ENCODE measurements at places on chromosomes 6 and 20.

DNA sequence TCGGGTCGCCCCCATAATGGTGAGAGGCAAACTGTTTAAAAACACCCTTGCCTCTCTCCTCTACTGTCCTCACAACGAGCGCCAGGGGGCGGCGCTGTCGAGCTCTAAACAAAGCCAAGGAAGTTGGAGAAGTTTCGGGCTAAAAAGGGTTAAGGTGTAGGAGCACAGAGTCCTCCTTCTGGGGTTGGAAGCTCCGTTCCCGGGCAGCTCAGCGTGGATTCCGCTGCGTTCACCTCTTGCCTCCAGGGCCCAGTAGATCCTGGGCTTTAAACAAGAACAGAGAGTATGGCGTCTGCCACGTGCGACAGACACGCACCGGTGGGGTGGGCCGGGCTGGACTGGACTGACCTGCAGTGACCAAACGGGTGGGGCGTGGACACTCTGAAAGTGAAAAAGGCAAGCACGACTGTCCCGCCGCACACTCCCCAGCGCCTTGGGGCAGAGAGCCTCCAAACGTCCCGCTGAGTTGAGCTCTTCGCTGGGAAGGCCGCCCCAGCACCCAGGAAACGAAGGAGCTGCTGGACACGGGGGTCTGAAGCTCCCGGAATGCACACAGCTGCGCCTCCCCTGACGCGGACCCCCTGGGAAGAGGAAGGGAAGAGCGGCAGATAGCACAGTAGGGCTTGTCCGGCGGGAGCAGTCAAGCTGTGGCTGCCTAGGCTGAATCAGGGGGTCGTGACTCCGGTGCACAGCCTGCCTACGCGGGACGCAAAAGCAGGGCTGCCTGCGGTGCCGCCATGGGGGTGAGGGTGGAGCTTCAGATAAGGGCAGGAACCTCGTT is 1.6 kb upstream of the THBD start:
- DNase-seq = no peak

DNA sequence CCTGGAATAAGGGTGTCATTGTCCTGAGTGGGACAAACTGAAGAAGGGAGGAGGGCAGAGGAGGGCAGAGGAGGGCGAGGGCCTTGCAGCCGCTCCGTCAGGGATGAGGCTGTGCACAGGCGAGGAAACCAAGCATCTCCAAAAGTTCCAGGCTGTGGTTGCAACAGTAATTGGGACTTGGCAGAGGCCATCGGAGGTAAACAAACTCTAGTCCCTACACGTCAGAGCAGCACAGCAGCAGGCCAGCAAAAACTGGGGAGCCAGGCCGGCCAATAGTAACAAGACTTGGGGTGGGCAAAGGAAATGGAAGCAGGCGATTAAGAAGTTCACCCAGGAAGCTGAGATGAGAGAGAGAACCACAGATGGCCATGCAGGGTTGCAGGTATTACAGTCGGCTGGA is 142.8 kb downstream of the SMOC2 start:
- no peak for DNase-seq

DNA sequence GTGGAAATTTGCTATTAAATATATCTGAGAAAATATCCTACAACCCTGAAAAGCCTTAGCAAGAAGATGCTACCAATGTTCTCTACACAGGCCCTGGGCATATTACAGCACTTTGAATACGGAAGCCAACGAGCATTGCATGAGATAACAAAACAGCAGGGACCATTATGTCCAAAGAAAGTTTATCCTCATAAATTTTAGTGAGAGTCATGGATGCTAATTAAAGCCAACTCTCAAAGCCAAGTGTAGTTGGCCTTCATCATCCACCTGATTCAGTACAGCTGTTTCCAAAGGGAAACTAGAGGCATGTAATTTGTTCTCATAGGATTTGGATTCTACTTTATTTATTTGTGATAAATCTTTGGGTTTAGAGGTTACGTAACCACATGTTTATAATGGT is 564.8 kb downstream of the RFPL4B start:
- DNase-seq = no peak

- DNase-seq = no peak
Measured at GRCh38 chr6:144360401-144360800, 75.3 kb downstream of the UTRN start.

- DNase-seq = no peak
Measured at GRCh38 chr6:137365707-137366437, 128.3 kb downstream of the OLIG3 start.

DNA sequence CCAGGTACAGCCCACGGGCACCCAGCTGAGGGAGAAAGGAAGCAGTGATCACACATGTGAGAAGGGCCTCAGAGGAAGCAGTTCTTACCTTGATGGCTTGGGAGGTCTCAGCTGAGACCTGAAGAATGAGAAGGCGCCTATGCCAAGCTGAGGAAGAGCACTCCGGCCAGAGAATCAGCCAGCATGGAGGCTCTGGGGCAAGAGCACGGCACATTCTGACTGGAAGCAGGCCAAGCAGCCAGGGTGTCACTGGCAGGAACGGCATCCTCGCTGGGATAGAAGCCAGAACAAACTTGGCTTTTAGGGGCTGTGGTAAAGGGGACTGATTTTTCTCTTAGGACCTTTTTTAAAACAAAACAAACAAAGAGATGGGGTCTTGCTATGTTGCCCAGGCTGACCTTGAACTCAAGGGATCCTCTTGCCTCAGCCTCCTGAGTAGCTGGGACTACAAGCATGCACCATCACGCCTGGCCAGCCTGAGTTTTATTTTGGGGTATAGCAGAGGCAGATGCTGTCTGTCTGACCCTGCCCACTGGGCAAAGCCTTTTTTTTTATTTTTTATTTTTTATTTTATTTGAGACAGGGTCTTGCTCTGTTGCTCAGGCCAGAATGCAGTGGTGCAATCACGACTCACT is 17.6 kb downstream of the GHRH start:
- no peak for DNase-seq

- DNase-seq = no peak
Measured at GRCh38 chr20:53905820-53906191, 164.6 kb downstream of the BCAS1 start.

DNA sequence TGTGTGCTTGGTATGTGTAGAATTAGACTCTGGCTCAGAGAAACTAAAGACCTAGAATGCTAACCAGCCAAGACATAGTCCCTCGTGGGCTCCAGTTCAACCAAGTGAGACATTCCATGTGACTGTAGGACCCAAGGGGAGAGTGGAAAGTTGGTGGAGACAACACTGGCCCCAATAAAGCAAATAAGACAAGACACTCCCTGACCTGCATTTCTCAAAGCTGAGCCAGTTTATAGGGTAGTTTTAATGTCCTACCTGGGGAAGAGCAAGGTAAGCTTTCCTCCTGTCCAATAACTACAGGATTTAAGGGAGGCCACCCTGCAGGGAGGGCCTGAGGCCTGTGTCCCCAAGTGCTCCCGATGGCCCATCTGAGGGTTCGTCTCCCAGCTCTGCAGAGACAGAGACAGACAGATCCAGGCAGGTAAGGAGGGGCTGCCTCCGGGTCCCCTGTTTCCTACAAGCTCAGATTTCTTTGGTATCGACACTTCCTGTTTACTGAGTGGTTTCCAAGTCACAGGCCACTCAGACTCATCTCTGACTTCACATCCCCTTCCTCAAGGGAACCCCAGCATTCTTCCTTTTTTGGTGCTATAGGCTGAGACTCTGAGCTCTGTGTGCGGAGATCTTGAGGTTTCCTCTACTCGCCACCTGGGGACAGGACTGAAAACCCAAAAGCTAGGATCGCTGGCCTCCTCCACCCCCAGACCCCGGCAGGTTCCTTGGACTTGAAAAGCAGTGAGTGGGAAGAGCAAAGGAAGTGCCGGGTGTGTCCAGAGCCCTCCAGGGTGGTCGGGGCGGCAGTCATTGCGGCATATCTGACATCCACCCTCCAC is 92.4 kb downstream of the PRND start:
- DNase-seq = no peak

DNA sequence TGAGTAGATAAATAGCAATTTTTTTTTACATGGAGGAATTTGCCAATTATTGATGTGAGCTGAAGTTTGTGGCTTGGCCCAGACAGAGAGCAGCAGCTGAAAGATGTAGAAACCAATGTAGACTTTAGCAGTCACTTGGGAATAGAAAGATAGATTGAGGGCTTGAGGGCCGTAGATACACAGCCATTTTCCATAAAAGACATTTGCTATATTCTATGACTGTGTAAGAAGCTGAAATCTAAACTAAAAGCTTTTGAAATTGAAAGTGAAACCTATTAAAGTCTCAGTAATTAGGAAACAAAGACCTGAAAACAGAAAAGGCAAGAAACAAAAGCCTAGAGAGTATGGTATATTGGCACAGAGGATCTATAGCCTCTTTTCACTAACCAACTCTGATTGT is 332.7 kb downstream of the CENPW start:
- DNase-seq = no peak

- DNase-seq = no peak
Measured at GRCh38 chr20:57102566-57102965, 163.9 kb downstream of the BMP7 start.

DNA sequence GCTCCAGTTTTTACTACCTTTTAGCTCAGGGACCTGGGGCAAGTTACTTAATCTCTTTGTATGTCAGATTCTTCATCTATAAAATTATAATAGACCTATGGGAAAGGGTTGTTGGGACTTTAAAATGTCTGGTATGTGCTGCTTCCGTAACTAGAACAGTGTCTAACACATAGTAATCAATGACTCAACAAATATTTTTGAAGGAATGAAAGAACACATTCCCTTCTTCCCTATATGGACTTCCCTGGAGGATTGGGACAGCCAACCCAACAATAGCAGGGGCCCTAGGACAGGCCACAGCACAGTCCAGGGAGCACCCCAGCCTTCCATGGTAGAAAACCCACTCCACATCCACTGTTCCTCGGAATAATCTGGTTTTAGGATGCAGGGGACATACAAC is 50.7 kb upstream of the TPD52L1 start:
- DNase-seq = no peak

DNA sequence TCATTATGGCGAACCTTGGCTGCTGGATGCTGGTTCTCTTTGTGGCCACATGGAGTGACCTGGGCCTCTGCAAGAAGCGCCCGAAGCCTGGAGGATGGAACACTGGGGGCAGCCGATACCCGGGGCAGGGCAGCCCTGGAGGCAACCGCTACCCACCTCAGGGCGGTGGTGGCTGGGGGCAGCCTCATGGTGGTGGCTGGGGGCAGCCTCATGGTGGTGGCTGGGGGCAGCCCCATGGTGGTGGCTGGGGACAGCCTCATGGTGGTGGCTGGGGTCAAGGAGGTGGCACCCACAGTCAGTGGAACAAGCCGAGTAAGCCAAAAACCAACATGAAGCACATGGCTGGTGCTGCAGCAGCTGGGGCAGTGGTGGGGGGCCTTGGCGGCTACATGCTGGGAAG is 22.5 kb upstream of the PRND start:
- no peak for DNase-seq

DNA sequence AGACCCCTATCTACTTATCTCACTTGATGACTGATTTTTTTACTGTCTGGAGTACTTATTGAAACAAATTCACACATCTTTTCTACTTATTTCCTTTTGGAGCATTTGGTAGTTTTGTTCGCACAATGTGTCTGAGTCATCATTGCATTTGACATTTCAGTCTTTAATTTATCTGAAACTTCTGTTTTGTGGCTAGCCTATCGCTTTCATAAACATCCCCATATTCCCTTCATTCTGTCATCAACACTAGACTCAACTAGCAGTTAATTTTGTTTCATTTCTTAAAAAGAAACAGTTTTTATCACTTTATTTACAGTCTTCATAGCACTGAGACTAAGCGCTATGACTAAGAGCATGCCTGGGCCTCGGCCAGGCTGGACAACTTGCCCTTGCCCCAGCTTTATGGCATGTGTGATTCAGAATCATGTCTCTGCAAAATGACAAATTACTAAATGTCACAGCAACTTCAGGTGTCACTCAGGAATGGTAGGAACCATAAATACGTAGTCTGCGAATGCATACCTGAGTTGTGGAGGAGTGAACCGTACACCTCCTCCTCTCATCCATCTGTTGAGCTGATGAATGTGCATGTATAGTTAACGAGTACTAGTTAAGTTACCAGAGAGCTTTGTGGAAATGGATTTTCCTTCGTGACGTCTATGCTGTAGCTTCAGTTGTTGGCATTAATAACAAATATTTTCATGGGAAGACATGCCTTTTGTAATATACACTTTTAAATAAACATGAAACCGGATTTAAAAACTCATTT is 16.2 kb downstream of the L3MBTL3 start:
- DNase-seq = no peak

DNA sequence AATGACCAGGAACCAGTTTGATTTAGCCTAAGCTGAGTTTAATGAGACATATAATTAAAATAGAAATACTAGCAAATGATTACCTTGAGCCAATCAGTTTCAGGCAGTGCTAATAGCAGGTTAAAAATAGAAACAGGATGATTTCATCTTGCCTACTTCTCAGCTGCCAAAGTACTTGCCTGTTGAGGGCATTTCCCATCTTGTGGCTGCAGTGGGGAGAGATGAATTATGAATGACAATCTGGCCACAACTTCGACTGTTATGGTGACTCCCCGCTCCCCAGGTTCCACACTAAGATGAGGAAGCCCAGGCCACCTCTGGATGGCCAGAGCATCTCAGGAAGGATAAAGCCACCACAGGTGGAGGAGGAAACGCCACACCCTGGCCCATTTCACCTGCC is 31.3 kb downstream of the MBOAT1 start:
- no peak for DNase-seq

DNA sequence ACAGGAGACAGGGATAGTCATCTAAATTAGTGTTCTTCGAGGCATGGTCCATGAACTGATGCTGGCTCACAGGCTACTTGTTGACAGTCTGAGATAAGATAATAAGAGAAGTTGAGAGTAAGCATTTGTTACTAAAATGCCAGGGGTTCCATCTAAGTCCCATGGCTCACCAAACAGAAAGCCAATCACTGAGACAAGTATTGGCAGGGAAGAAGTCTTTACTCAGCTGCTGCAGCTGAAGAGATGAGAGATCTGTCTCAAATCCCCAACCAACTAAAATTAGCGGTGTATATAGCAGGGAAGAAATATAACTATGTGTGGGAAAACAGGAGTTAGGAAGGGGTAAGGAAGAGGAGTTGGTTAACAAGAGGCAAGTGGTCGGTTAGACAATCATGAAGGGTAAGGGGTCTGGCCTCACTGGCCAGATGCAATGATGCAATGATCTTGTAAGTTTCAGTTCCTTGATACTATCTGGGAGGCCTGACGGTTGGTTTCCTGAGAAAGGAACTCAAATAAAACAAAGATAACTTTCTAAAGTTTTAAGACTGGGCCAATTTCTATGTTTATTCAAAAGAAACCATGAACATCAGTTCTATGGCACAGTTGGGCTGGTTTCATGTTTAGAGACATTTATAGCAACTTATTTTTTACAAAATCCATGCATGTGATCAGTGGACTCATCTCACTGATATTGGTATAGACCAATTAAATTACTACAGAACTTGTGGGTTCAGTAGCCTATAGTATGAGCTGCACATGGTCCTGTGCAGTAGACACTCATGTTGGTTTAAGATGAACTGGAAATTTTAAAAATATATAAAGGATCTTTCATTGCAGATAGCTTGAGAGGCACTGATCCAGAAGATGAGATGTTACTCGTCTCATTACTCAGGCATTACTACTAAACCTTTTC is 9.9 kb upstream of the HEBP2 start:
- no peak for DNase-seq
